ENCODE measurements at places on chromosomes 1 and 21.

DNA sequence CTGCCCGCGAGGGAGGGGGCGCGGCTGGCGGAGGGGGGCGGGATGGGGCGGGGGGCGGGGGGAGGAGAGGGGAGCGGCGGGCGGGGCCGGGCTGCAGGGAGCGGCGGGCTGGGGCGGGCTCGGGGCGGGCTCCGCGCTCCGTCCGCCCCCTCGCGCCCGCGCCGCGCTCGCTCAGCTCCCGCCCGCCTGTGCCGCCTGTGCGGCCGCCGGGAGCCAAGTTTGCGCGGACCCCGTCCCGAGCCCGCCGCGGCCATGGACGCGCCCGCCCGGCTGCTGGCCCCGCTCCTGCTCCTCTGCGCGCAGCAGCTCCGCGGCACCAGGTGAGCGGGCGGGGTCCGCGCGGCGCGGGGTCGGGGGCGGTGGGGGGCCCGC, at the start of gene GABRD:
GABRD (plus strand) TSS at position 174 of the 372 bp plus-strand sequence; CDS start at position 253, 79 bp downstream.
- DNase-seq, result no peak

DNA sequence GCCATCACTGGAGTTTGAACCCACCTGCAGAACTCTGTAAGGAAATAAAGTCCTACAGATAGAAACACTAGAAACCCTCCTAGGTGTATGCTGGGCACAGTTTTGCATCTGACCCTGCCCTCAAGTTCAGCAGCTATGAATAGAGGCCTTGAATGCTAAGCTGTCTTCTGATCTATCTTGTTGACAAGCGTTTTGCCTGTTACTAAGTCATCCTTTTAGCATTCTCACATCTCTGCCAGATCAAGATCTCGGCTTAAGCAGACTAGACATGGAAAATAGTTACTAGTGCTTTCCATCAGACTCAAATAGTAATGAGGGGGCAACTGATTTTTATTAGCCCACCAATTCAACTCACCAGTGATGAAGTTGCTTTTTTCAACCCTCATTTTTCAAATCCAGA, 10.5 kb downstream of the TBX15 start:
- DNase-seq, result no peak

GRCh38 chr1:205664399-205665017, 15.8 kb downstream of the SLC45A3 start:
- no peak for DNase-seq

DNA sequence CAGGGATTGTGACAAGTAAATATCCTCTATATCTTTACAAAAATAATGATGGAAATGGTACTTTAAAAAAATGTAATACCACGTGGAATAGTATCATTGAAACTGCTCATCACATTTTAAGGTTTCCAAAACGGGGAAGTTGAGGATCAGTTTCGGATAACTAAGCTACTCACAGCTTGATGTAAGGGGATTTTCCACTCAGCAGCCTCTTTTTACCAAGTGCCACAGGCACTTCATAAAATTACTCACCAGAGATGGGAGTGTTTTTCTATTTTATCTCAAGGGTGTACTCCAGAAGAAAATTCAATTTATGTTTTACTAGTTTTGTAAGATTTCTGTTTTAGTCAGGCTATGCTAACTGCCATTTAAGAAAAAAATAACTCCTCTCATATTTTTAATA, 91.7 kb downstream of the TPR start:
- no peak for DNase-seq

DNA sequence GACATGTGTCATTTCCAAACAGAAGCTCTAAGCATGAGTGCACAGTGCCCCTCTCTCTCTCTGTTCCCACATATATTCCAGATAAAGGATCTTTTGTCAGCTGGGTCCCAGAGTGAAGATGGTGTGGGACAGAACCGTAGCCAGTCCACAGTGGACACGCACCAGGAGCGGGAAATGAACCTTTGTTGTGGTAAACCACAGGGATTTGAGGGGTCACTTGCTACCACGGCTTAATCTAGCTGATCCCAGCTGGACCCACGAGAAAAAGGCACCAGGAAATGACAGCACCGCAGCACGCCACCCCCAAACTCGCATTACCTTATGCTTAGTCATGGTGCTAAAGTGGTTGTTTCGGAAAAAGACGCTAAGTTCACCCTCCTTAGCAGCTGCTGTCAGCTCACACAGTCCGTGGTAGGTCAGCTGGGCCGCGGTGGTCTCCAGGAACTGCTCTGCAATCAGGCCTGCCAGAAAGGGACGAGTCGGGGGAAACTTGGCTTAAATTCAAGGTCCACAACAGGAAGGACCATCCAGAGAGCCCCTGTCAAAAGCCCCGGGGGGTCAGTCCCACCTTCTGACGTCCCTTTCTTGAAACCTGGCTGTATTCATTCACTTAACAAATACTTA, 7.5 kb downstream of the MINDY1 start:
- no peak for DNase-seq

DNA sequence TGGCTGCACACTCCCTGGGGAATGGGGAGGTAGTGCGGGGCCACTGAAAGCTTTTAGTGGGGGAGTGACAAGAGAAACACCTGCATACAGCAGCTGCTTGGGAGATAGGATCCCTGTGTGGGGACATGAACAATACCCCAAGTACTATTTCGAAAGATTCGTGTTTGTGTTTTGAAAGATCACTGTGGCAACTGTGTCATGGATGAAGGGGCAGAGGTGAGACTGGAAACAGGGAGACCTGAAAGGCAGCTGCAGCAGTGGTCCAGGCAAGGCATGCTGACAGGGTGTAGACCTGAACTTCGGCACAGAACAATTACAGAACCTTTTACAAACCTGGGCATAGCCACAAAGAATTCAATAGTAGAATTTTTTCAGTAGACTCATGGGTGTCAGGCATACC, 32.9 kb downstream of the TENT5C start:
- DNase-seq, result no peak

- DNase-seq, result no peak
Measured at GRCh38 chr1:181587870-181588438, 104.6 kb downstream of the CACNA1E start.

GRCh38 chr1:240031414-240031813, 60.3 kb upstream of the FMN2 start:
- no peak for DNase-seq

- no peak for DNase-seq
Measured at GRCh38 chr1:164659621-164660411, 100.8 kb downstream of the PBX1 start.

DNA sequence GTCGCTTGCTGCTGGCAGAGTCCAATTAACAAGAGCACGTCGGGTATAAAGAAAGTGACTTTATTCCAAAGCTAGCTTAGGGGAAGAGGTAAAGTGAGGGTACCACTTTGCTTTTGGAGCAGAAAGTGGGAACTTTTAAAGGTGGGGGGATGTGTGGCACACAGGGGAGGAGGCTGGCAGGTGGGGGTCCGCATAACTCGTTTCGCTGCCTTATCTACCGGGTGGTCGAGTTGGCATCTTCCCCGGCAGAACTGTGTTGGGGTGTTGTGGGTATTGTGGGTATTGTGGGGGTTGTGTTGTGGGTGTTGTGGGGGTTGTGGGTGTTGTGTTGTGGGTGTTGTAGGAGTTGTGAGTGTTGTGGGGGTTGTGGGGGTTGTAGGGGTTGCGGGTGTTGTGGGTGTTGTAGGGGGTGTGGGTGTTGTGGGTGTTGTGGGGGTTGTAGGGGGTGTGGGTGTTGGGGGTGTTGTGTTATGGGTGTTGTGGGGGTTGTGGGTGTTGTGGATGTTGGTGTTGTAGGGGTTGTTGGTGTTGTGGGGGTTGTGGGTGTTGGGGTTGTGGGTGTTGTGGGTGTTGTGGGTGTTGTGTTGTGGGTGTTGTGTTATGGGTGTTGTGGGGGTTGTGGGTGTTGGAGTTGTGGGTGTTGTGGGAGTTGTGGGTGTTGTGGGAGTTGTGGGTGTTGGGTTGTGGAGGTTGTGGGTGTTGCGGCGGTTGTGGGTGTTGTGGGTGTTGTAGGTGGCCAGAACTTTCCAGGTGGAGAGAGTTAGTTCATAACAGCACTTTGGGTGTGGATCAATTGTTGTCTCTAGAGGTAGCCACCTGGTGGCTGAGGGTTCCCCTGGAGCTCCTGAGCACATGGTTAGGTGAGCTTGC, 52.7 kb downstream of the AGPAT3 start:
- no peak for DNase-seq

DNA sequence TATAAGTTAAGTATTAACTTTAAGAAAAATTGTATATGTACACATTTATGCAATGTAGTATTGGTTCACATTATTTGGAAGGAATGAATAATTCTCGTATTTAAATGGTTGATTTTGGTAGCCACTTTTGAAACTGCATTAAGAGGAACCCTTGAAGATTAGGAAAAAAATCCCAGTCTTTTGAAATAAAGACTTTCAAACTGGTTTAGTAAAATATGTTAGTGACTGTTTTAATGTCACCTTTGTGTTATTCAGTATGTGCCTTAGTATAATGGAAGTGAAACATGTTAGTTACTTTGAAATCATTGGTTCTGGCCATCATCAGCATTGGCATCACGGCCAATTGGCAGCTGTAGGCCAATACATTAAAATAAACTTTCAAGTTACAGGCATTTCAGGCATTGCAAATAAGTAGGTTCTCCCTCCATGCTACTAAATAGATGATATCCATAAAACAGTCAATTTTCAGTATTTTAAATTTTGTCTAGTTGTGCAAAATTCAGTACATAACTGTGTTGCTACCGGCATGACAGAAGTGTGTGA, 4.4 kb downstream of the MIER1 start:
- no peak for DNase-seq
